ENCODE measurements at places on chromosomes 5 and 9. TPM values are rescaled to one million over a fixed set of nuclear protein-coding genes. Genes with fewer than 3 reads are reported as not detected.
A peak's percentile ranks its signal among the peaks of the same experiment; 100 is the strongest.

DNA sequence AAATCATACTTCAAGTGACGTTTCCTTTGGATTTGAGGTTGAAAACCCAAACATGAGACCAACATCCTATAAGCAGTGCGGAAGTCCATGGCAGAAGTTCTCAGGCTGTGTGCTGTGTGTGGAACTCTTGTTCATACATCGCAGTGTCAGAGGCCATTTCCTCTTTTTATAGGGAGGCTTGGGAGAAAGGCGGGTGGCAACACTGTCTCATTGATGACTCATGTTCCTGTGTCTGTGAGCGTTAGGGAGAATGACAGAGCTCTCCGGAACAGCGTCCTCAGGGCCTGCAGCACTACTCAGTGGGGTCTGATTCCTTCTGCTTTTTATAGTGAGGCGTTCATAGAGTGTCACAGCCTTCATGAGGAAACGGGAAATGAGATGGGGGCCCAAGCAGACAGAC is 98.8 kb upstream of the BASP1 start:
- DNase-seq, result no peak
- H3K27ac ChIP-seq, result no peak overlapping the region
- H3K27me3 ChIP-seq, result peaks cover 11% of the 10 kb centered on the region

Gene ZDHHC11B
- total RNA-seq, result not detected

DNA sequence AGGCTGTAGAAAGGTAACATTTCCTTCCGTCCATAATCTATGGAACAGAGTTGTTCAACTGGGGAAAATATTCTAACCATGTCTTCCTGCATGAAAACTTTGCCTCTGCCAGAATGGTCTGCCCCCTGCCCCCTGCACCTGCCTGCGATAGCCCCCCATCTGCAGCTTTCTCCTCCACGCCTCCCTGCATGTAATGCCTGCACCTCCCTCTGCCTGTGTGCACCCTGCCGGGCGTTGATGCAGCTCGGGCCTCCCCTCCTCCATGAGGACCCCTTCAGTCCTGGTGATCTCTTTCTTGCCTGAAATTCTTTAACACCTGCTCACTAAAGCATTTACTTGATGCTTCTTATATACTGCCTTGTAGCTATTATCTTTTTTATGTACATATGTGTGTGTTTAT is 266.2 kb downstream of the ARHGEF28 start:
- H3K27ac ChIP-seq, result no peak overlapping the region
- no peak overlapping the region for H3K4me3 ChIP-seq
- H3K36me3 ChIP-seq, result peaks cover 3% of the 10 kb centered on the region
- H3K4me1 ChIP-seq, result peaks cover 14% of the 10 kb centered on the region

DNA sequence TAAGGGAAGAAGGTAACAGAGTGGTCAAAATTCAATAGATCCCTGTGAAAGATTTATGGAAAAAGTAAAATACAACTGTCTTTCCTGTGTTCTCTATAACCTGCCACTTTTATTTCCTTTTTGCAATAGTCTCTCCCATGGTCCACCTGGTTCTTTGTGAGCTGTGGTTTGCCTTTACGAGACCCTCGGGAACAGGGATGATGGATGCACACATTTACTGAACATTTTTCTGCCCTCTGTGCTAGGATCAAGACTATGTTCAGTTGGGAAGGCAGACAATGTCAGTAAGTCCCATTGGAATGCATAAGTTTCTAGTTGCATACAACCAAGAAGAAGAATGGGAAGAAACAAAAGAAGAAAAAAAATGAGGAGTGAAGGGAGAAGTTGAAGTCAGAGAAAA is 281.2 kb downstream of the TRPM3 start:
- H3K27me3 ChIP-seq, result peaks cover 6% of the 10 kb centered on the region
- H3K4me3 ChIP-seq, result no peak overlapping the region

- peaks cover 25% of the 10 kb centered on the region for H3K4me1 ChIP-seq
- peak; percentile 83 for DNase-seq
- no peaks in the 10 kb centered on the region for H3K36me3 ChIP-seq
- H3K4me3 ChIP-seq, result peak overlapping the region; percentile 7
- H3K27me3 ChIP-seq, result peaks cover 85% of the 10 kb centered on the region
Measured at GRCh38 chr5:73160239-73160671, 12.7 kb upstream of the TMEM174 start.
